ENCODE measurements at places on chromosomes 2 and 18.

- no peak for DNase-seq
Observed at GRCh38 chr18:41693008-41693407, 262.0 kb upstream of the PIK3C3 start.

DNA sequence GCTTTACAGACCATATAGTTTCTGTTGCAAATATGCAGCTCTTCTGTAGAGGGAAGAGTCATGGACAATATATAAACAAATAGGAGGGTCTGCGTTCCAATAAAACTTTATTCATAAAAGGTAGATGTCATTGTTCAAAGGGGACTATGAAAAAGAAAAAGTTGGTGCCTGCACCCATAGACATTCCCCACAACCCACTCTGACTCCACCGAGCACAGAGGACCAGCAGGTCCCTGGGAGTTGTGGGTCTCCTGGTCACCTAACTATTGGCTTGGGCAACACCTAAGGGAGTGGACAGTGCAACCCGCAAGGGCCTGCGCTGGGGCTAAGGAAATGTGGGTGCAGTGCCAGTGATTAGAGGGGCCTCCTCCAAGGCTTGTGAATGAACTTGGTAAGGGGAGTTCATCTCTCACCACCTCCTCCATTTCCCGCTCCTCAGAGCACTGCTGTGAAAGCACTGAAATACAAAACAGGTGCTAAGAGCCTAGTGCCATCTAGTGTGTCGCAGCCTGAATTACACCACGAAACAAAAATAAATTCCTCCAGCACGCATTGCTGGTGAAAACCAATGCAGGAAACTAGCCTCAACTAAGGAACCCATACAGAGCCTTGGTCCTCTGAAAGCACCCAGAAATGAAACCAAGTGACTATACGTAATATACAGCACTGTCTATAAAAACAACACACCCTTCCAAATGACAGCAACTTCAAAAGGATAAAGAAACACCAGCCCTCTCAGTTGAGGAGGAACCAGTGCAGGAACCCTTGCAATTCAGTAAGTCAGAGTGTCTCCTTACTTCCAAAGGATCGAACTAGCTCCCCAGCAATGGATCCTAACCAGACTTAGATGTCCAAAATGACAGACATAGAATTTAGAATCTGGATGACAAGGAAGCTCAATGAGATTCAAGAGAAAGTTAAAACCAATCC is 166.6 kb downstream of the RNF144A start:
- peak; percentile 7 for DNase-seq

- DNase-seq, result no peak
Observed at GRCh38 chr2:14720319-14720718, 87.8 kb downstream of the LRATD1 start.

DNA sequence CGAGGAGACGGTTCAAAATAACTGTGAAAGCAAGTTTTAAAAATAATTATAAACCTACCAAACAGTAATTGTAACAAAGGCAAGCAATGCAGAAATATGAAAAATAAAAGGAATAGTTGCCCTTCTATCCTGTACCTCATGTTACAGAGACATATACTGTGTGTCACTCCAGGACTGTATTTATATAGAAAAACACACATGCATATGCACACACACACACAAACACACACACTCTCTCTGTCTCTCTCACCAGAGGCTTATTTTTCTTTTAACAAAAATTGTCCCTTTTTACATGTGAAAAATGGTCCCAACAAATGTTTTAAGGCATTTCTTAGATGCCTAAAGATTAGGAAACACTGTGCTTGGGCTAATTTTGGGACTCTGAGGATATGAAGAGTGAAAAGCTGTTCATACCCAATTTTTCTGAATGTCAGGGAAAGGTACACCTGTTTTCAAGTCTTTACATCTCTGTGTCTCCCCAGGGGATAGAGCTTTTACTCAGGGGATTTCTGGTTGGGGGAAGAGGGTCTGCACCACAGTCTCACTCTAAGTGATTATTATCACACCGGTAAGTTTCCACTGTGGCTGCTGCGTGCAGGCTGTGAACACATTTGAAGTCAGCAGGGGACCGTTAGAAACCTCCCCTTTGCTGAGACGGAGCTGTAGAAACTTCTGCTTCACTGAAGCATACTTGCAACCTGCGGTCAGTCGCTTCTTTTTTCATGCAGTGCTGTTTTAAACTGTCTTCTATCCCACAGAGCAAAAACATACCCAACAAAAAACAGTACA is 51.4 kb upstream of the SPAG16 start:
- DNase-seq, result no peak

DNA sequence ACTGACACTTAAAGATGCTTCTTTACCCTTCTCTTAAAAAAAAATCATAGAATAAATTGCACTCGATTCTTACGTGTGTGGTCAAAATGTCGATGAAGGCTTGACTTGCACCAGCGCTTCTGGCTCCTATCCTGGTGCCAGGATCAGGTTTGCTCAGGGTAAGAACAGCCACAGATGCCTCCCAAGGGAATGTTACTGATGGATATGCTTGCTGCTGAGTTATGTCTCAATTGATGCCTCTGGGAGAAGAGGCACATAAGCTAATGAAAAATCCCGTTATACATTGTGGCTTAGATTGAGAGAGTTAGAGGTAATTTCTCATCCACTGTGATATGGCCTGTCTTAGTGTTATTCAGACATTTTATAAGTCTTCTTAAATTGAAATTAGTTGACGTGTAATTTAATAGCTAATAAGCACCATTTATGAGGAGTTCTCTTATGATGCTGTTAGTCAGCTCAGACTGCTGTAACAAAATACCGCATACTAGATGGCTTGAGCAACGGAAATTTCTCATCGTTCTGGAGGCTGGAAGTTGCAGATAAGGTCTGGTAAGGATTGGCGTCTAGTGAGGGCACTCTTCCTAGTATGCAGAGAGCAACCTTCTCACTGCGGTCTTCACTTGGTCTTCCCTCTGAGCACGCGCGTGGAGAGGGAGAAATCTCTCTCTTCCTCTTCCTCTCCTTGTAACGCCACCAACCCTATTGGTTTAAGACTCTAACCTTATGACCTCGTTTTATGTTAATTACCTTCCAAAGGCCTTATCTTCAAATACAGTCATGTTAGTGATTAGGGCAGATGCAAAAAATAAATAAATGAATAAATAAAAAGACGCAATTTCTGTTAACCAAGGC is 116.6 kb upstream of the NOSTRIN start:
- peak; percentile 34 for DNase-seq

- DNase-seq, result no peak
Observed at GRCh38 chr18:55449412-55450140, 138.4 kb downstream of the TCF4 start.

GRCh38 chr2:15043336-15044058 is 411.0 kb downstream of the LRATD1 start:
- DNase-seq, result no peak

DNA sequence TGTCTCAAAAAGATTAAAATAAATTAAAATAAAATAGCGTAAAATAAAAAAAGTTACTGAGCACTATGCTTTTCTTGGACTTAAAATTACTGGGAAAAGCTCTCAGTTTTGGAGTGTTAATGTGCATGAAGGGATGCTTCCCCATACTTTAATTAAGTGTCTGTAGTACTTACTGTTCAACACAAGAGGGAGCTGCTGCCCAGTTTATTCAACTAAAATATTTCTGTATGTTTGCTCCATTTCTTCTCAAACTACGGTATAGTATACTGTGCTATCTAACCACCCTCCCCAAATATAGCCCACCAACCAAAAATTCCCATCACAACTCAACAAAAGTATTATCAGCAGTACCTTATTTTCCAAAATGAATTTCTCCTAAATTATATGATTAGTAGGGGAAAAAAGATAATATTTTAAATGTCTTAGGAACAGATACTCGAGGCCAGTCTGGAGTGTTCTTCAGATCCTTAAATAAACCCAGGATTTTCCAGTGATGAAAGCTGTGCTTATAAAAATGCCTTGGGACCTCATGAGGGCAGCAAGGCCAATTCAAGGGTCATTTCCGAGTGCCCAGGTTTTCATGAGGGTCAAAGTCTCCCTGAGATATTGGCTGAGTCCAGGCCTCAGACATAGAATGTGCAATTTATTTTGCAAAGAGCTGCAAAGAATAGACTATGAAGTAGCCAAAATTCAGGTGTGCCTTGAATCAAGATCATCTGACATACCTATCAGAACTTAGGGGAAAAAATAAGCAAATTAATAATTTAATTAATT is 64.1 kb downstream of the CHRNA1 start:
- DNase-seq, result no peak

DNA sequence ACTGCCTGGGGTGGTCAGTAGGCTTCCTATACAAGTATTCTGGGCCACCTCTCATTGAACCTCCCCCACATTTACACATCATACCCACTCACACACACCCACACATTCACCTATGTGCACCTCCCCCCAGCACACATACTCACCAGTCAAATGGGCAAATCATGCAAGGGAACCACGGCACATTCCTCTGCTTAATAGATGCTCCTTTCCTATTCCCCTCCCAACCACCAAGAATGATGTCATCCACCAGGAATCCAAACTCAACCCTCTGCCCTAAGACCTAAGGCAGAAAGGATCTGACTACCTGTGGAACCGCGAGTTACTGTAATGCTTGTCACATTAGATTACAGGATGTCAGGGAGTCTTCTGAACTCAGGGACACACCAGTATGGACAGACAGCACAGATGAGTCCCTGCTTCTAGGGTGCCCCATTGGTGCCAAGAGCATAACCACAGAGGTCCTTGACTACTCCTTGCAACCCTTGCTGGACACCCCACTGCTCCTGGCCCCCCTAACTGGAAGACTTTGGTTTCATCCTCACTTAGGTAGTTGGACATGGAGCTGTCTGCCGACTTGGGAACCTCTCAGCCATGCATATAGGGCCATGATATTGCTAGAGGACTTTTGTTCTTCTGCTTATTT is 21.5 kb upstream of the CAB39 start:
- DNase-seq, result no peak

GRCh38 chr2:24570225-24570624 is 79.2 kb downstream of the NCOA1 start:
- no peak for DNase-seq

GRCh38 chr2:231360401-231360800 is 35.1 kb upstream of the B3GNT7 start:
- DNase-seq, result no peak

GRCh38 chr2:191249156-191249813 is 4.1 kb downstream of the MYO1B start:
- no peak for DNase-seq

Measured in NCI-H2107 (cell line).